Esophagus squamous epithelium (tissue), 5 donors: ENCODE measurements at places on chromosomes 7 and 10.

DNA sequence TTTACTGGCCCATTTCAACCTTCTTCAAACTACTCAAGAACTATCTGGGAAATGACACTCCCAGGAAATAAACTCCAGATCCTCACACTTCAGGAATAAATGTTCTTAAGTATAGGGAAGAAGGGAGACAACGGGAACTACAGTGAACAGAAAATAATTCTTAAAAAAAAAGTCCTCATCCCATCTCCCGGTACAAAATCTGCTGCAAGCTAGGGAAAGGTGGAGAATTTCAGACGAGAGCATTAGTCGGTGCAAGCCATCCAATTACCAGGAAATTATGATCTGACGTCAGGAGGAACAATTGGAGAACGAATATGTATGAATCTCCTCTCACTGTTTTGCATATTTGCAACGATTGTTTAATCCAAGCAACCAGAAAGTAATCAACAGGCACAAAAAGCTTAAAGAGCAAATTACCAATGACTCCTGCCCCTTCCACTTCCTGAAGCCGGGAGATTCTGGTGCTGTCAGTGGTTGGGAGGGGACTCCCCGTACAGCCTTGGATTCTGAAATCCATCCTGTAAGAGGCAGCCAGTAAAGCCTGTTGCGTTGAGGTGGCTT, 15.1 kb upstream of the GATA3 start:
- no peak for DNase-seq

DNA sequence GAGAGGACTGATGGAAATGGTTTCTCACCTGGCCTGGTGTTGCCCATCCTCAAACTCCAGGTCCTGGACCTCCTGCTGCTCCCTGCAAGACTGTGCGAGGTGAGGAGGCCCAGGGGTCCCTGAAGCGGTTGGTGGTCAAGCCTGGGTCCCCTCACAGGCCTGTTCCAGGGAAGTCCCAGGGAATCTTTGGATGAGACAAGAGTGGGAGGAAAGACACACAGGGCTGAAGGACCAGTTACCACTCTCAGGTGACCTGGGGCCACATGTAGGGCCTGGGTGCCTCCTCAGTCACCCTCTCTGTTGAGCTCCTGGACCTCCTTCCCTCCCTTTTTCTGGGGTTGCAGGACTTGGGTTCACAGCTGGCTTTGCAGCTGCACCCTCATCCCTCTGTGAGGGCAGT, 42.6 kb upstream of the CXCL12 start:
- DNase-seq = no peak

GRCh38 chr10:118621304-118621942, 26.0 kb upstream of the PRLHR start:
- no peak for DNase-seq

DNA sequence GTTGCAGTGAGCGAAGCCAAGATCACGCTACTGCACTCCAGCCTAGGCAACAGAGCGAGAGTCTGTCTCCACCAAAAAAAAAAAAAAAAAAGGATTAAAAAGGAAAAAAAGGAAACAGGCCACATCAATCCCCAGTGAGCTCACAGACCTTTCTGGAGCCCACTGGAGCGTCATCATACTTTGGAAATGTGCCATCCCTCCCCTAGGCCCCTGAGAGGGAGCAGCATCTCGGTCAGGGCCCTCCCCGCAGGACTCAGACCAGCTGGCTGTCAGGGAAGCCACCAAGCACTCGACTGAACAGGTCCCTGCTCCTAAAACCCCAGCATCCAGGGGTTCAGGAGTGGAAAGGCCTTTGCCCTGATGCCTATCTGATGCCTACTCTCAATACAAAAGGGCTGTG, 97.9 kb upstream of the SH2B2 start:
- DNase-seq = no peak

GRCh38 chr7:28725045-28725642, 233.0 kb downstream of the TRIL start:
- no peak for DNase-seq

DNA sequence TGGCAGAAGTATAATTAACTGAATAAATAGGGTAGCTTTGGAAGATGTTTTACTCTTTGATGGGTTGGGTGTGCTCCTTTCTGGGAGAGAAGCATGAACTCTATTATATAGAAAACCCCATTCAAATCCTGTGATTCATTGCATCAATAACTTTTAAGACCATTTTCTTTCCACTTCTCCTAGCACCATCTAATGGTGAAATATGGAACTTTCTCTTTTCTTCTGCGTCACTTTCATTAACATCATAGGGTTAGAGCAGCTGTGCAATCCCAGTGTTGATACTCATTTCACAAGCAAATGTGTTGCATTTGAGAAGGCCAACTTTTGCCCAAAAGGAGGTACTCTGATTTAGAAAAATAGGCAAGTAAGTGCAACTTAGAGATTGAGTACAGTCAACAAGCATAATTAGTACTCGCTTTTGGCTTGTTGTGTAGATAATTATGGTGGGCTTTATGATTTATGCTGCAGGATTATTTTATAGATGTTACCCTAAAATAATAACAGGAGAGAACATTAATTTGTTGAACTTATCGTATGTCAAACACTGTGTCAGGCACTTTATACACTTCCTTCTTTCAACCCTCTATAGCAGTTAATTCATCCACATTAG, 92.9 kb downstream of the CPED1 start:
- no peak for DNase-seq

DNA sequence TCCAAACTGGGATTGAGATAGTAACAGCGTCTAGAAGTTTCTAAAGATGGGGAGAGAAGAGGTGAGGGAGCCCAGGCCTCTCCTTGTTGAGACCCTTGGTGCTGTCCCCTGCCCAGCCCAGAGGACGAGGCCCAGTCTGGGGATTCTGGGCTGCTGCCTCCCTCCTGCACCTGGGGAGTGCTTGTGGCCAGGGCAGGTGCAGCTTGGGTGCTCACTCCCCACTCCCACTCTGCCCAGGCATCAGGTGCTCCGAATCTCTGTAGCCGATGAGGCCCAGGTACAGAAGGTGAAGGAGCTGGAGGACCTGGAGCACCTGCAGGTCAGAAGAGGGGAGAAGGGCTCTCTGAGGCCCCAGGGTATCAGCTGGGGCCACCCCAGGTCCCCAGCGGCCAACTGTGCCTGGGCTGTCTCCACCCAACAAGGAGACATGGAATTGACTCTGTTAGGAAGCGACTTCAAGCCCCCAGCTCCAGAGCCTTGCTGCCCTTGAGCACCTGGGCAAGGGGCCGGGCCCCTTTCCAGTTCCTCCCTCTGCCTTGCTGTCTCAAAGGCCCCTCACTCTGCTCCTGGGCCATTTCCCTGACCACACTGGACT, 664 bp downstream of the CPA1 start:
- no peak for DNase-seq

- DNase-seq = no peak
Measured at GRCh38 chr10:91630625-91631024, 2.2 kb downstream of the PPP1R3C start.

GRCh38 chr7:151696721-151697514, 177.2 kb upstream of the RHEB start:
- DNase-seq = no peak

- DNase-seq = no peak
Measured at GRCh38 chr7:414681-415560, 104.7 kb downstream of the PDGFA start.

- DNase-seq = no peak
Measured at GRCh38 chr7:147485660-147486210, 1104.8 kb upstream of the C7orf33 start.

DNA sequence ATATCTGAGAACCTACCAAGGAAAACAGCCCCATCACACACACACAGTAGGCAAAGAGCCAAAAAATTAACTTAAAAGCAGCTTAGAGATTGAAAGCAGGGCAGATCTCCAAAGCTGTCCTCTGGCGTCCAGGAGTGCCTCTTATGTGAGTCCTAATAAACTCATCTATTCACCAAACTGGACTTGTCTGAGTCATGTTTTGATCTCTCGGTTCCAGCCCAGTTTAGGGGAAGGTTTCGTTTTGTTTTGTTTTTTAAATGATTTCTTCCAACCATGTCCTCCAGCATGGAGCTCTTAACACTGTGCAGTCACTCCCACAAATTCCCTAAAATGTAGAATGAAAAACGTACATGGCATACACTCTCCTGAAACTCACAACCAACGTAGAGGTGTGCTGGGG, 6.7 kb upstream of the PRSS37 start:
- DNase-seq = no peak

DNA sequence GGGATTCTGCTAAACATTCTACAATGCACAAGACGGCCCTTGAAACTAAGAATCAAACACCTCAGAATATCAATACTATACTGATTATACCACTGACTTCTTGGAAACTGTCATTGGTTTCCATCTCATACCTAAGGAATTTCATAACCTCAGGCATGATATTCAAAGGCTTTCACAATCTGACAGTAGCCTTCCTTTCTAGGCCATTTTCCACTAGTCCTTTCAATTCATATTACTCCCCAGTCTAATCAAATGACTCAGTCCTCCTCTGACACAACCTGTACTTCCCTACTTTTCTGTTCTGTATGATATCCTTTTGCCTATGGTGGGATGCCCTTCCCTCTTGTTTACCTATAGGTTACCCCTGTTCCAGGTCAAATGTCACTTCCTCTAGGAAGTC, 48.3 kb downstream of the CSTF2T start:
- DNase-seq = no peak

DNA sequence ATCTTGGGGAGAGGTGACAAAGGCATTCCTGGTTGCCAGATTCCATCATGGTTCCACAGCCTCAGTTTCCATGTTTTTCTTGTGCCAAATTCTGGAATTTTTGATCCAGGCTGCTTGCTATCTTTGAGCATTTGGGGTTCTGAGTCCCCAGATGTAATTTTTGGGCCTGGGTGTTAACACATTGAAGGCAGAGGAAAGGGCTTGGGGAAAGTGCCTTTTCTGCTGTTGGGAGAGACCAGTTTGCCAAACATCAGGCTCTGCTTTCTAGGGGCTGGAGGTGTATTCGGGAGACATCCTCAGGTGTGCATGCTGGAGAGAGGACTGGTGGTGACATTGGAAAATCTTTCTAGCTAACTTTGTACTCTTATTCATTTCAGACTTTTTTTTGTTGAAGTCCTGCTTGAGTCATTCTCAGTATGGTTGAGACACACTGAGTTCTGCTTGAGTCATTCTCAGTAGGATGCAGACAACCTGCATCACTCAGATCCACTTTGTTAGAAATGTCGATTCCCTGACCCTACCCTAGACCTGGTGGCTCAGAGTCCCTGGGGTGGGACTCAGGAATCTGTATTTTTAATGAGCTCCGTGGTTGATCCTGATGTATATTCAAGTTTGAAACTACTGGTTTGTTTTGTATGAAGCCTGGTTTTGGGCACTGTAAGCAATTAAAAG, 101.0 kb downstream of the LRMDA start:
- DNase-seq = no peak

DNA sequence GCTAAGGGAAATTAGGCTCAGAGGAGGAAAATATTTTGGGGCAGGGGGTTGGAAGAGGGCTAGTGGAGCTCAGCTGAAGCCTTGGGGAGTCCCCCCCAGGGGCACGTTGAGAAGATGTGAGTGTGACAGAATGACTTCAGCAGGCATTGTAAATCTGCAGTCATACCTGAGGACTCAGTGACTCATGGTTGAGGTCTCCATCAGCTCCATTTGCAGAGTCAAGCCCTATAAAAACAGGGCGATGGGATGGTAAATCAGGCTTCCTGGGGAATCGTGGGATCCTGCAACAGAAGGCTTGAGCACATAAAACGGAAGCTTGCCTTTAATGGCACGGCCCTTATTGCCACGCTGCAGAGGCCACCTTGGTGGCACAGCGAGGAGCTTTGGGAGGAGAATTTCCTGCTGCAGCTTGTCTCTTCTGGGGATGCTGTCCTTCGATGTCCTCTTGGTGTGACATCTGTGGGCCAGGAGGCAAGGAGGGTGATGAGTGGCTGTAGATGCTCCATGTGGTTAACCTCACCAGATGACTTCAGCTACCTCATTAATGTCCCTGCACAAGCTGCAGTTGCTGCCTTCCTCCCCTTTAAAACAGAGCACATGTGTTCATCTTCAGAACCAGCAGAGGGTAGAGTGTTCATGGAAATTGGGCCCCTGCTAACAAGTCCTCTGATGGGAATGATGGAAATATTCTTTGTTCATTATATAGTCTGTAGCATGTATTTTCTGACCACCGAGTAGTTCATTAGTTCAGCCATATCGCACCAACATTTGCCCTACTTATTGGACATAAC, 285.9 kb downstream of the LRMDA start:
- no peak for DNase-seq

DNA sequence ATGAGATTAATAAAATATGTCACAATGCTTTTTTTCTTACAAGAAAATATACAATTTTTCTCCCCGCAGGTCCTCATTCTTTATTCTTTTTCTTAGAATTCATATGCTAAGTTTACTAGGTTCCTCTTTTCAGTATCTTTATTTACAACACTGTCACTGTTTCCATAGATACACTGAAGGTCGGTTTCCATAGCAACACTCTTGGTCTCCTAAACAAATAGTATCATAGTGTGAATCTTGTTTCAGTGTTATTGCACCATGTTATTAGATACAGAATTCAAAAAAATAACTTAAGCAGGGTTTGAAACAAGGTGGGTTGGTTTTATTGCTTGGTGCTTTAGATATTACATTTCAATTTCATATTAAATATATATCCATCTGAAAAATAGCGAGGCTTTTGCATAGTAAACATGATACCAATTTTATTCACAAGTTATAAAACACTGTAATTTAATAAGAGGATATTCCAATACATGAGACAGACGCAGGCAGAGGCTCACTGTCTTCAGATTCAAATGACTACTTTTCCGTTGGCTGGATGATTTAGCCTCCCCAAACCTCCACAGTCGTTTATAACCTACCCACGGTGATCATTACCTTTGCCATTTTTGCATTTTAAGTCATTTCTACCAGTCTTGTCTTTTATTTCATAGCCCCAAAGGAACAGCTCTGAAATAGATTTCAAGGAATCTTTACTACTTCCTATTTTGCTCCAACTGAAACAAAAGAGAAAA, 88.9 kb upstream of the KLF6 start:
- no peak for DNase-seq

GRCh38 chr7:111682588-111683340, 120.5 kb upstream of the IMMP2L start:
- no peak for DNase-seq

GRCh38 chr10:8336629-8337331, 282.3 kb downstream of the GATA3 start:
- DNase-seq = no peak

DNA sequence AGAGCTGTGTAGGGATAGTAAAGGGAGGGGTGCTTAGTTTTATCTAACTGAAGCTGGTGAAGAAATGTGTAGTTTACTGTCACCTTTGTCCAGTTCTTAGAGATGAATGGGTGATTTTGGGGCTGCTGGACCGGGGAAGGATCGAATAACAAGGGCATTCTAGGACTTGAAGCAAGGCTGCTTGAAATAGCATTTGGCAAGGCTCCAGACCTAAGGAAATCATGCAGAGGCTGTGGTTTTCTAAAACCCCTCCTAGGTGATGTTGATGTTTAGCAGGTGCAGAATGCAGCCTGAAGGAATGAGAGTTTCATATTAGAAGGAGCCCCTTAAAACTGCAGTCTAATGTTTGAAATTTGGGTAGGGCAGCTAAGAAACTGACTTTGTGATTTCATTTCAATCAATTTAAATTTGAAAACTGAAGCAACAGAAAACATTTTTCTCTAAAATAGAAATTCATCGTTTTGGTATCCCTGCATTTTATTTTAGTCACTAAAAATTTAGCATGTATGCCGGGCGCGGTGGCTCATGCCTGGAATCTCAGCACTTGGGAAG, 68.5 kb downstream of the TET1 start:
- no peak for DNase-seq

- no peak for DNase-seq
Measured at GRCh38 chr7:106277976-106278375, 6.8 kb downstream of the NAMPT start.

- no peak for DNase-seq
Measured at GRCh38 chr7:142146124-142146523, 34.6 kb downstream of the MGAM2 start.

- no peak for DNase-seq
Measured at GRCh38 chr10:53022611-53023088, 250.1 kb upstream of the MBL2 start.
